Fibroblast of lung (primary cell): ENCODE measurements at places on chromosomes 13 and 19.

GRCh38 chr19:29526730-29527499, 1.1 kb downstream of the VSTM2B start:
- no peak for DNase-seq

- no peak for DNase-seq
Measured at GRCh38 chr13:28958018-28958417, 137.9 kb downstream of the MTUS2 start.

- no peak for DNase-seq
Measured at GRCh38 chr19:46340051-46340659, 6.7 kb upstream of the PPP5C start.

GRCh38 chr19:2353159-2353886, 6.7 kb upstream of the TMPRSS9 start:
- DNase-seq: no peak

GRCh38 chr13:106815545-106815944, 247.6 kb upstream of the ARGLU1 start:
- no peak for DNase-seq

DNA sequence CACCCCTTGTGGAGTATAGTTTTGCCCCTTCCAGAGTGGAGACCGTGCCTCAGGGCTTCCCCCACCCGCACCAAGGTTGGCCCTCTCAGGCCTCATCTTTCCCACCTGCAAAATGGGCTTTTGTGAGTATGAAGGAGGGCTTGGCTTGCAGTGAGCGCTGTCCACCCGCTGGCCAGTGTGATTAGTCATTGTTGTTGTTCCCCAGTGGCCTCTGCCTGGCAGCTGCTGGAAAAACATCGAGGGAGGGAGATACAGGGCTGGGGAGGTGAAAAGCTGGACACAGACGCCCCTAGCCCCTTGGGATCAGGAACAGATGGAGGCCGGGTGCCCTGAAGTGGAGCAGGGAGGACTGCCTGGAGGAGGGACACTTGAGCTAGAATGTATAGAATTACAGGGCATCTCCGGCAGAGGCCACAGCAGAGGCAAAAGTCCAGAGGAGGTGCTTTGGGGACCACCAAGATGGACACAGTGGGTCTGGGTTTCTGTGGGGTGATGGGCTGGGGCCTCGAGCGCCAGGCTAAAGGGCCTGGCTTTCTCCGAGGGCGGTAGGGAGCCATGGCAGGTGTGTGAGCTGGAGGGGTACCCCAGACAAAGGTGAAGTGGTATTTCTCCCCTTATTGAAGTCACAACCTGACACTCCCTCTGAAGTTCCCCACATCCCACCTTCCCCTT, 3.9 kb upstream of the IL12RB1 start:
- DNase-seq: no peak

DNA sequence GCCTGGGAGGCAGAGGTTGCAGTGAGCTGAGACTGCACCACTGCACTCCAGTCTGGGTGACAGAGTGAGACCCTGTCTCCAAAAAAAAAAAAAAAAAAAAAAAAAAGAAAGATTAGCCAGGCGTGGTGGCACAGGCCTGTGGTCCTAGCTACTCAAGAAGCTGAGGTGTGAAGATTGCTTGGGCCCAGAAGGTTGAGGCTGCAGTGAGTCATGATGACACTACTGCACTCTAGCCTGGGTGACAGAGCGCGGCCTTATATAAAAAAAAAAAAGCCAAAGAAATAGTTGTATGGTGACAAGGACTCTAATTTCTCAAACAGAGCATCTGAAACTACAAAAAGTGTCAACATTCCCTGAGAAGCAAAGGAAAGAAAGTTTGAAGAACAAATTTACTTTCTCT, 3.4 kb downstream of the PBX4 start:
- peak; percentile 45 for DNase-seq

GRCh38 chr13:29935309-29935981, 85.0 kb upstream of the UBL3 start:
- DNase-seq: no peak

- DNase-seq: peak; percentile 100
Measured at GRCh38 chr19:10226376-10227025, 4.6 kb downstream of the S1PR2 start.

DNA sequence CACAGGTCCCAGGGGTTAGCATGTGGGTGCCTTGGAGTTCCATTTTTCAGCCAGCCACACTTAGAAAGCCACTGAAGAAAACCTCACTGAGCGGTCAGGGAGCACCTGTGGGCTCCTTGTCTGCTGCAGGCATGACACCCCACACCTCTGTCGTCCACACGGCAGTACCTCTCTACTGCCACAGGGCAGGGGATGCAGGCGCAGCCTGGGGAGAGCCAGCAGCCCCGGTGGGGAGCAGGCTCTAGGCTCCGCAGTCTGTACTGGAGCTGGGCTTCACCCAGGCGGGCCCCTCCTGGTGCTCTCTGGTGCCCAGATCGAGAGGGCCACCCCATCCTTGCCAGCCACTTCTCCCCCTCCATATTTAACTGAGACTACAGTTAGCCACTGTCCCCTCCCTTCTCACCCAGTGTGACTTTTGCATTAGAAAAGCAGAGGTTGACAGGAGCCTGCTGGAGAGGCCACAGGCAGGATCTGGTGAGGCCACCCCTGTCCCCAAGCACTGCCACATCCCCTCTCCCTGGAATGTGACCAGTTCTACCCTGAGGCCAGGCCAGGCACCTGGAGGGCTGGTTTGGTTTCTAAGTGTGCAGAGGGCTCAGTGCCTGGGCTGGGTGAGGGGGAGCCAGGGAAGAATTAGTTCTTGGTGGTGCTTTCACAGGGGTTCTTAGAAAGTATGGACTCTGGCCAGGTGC, 104.4 kb downstream of the KDM4B start:
- DNase-seq: no peak

DNA sequence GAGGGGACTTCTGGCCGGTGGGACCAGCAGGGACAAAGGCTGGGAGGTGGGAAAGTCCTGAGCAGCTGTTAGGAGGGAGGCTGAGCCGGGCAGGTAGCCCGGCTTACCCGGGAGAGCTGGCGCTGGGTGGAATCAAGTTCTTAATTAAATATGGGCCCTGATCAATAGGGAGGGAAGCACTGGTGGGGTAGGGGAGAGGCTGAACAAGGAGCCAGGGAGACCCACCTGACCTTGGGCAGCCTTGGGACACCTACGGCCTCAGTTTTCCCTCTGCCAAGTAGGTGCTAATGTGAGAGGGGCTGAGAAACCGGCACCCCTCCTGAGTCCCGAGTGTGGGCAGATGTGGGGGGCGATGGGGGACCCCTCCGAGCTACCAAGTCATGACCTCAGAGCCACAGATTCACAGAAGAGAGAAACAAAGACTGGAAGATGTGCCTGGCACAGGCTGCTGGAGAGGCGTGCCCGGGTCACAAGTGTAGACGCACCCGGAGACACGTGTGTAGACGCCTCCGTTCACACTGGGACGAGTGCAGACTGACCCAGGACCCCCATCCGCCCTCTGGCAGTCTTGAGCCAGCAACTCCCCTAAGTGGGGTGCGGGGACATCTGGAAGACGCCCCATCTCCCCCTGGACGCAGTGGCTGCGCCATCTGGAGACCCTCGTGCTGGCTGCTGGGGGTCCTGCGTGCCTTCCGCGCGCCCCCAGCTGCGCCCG, 8.4 kb downstream of the ONECUT3 start:
- DNase-seq: no peak

- peak; percentile 16 for DNase-seq
Measured at GRCh38 chr13:46554951-46555350, 2.0 kb downstream of the LRCH1 start.

DNA sequence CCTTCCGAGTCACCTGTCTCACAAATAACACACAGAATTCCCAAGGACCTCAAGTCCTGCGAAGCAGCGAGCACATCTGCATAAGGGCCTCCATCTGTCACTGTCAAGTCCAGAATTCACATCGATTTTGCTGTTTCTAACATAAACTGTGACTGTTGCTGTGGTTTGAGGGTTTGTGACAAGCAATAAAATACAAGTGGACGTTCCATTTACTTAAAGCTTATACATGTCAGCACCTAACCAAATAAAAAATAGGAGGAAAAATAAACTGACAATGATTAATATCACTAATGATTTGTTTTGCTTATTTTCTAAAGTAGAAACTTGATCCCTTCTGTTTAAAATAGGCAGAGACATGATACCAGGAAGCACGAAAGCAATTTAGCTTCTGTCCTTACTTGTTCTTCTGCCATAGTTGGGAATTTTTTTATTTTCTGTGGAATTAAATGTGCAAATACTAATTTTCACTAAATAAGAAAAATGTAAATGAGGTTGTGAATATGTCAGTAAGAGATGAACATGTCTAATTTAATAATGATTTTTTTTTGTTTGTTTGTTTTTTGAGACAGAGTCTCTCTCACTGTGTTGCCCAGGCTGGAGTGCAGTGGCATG, 279.1 kb downstream of the FGF9 start:
- no peak for DNase-seq

GRCh38 chr13:39765801-39766463, 110.5 kb downstream of the COG6 start:
- peak; percentile 39 for DNase-seq

DNA sequence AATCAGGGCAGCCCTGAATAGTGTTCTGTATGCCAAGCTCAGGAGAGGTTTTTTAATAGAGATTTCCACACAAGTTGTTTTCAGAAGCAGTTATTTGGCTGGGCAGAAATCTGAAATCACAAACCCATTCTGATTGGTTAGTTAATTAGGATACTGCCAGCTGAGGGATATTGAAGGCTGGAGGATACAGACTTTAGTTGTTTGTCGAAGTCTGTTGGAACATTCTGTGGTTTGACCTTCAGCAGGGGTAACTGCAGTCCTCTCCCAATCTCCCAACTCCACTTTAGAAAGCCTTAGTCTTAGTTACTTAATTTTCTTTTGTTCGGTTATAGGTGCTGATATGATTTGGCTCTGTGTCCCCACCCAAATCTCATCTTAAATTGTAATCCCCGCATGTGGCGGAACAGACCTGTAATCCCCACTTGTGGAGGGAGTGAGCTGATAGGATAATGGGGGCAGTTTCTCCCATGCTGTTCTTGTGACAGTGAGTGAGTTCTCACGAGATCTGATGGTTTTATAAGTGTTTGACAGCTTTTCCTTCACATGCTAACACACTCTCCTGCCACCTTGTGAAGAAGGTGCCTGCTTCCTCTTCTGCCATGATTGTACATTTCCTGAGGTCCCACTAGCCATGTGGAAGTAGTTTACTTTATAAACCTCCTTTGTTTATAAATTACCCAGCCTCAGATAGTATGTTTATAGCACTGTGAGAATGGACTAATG, 169.2 kb downstream of the GPC5 start:
- no peak for DNase-seq

GRCh38 chr19:50402544-50403301, 16.0 kb upstream of the SPIB start:
- DNase-seq: no peak

DNA sequence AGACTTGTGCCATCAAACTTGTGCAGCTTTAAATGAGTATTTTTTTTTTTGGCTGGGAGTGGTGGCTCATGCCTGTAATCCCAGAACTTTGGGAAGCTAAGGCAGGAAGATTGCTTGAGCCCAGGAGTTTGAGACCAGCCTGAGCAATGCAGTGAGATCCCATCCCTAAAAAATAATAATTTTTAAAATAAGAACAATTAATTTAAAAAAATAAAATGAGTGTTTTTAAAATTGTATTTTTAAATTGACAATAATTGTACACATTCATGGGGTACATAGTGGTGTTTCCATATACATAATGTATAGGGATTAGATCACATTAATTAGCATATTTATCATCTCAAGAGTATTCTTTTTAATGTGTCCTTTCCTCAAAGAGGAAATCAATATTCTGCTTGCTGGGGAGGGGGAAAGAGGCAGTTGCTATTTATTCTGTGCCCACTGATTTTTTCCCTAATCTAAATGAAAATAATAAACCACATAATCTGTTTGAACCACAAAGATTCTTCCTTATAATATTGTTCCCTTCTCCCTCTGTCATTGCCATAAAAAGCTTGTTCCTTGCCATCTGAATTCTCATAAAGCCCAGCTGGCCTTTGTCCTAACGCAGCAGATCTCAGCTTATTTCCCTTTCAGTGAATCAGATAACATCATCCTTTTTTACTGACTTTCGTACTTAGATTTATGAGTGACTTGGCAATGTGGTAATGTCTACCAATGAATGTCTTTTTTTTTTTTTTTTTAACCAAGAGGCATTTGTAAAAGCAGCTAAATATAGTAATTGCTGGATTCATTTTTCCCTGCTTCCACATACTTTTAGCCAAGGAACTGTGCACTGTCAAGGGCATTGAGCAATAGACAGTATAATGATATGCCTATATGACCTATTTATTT, 81.8 kb upstream of the RUBCNL start:
- DNase-seq: peak; percentile 51

DNA sequence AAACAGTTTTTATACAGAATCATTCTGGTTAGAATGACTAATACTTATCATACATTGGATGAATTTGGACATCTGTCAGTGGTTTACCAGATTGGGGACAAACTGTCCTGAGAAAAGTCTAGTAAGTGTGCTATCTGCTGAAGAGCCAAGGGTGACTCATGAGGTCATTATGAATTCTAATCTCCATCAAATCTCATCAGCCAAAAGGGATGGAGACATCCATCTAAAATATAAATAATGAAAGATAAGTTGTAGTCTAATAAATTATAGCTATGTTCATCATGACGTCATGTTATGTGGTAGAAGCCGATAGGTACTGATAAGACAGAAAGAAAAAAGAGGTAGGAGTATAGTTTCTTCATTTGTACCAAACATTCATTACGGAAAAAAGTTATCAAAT, 804.4 kb downstream of the PCDH9 start:
- DNase-seq: peak; percentile 53

- no peak for DNase-seq
Measured at GRCh38 chr13:93794197-93794885, 567.7 kb downstream of the GPC6 start.

DNA sequence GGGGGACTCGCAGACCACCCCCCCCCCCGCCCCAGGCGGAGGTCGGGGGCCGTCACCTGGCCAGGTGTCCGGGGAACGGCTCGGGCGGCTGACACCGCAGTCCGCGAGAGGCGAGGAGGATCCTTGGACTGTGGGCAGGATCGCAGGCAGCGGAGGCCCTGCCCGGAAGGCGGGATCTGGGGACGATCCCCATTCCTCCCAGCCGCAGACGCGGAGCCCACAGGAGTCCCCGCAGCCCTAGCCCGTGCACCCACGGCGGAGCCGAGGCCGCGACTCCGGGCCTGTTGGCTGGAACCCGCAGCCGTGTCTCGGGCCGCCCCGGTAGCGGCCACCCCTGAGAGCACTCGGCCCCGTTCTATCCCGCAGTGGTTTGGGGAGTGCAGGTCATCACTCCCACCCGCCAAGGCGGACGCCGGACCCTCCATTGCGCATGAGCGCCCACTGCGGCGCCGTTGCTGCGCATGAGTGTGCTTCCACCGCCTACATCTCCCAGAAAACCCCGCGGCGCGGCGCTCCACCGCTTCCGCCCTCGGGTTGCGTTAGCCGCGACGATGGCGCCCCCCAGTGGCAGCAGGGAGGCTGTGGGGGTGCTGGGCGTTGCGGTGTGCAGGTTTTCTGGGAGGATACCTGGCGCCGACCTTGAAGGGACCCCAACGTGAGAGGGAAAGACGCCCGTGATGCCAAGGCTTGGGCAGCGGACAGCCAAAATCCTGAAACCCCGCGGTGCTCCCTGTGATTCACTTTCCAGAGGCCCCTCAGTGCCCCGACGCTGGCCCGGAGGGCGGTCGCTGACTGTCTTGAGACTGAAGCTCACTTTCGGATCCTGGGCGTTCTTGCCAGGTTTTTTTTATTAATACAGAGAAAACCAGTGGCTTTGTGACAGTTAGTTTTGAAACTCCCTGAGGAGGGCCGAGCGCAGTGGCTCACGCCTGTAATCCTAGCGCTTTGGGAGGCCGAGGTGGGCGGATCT, 4.4 kb upstream of the ZNF329 start:
- peak; percentile 92 for DNase-seq

GRCh38 chr13:113835461-113836270, 28.2 kb downstream of the GAS6 start:
- peak; percentile 75 for DNase-seq

- peak; percentile 11 for DNase-seq
Measured at GRCh38 chr13:33723365-33723764, 94.6 kb upstream of the RFC3 start.
